Non-pigmented ciliary epithelial cell (primary cell): ENCODE measurements at places on chromosomes 11 and 22.
A peak's percentile ranks its signal among the peaks of the same experiment; 100 is the strongest.

DNA sequence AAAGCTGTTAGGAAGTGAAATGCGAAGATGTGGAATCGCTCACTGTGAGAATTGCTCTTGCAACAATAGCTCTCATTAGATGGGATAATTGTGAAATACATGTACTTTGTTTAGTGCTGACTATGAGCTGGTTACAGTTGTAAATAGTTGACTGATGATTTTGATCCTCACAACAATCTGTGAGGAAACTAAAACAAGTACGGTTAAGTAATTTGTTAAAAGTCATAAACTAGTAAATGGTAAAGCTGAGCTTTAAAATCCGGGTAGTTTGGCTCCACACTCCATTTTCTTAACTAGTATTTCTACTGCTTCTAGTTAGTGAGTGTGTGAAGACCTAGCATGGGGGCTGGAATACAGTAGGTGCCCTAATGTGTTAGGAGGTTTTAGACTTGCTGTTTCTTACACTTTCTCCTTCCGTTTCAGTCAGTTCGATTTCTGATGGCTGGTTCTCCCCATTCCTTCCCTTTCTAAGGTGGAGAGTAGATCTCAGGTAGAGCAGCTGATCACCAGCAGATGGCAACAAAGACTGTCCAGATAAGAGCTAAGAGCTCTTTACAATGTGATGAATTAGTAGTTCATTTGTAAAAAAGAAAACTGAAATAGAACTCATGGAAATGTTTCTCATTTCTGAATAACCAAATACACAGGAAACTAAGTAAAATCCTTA is 16.3 kb upstream of the CYP2R1 start:
- no peak for DNase-seq

DNA sequence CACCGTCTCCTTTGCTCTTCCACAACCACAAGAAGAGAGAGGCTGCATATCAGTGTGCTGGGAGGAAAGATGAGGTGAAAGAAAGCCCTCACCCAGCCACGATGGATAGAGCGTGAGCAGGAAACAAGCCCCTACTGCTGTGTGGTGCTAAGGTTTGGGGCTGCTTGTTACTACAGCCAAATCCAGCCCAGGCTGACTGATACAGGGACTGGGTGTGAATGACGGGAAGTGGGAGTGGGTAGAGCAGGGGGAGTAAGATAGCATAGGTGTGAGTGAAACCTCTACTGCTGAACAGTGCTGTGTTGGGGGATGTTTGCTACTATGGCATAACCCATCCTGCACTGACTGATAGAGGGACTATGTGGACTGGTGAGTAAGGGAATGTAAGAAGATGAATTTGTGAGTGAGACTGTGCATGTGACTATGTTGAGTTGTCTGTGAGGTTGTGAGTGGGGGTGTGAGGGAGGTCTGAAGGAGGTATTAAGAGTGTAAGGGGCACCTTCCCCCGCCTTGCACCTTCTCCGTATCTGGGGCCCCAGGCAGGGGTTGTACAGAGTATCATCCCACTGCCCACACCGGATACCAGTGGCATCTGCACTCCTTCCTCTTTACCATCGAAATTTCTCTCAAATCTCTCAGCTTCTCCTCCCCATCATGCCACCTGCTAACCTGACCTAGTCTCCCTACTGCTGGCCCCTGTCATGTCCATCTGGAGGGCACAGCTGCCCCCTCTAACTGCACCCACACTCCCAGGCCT is 91.5 kb downstream of the MN1 start:
- DNase-seq, result no peak

GRCh38 chr11:111302298-111302697 is 4.0 kb downstream of the POU2AF3 start:
- DNase-seq, result no peak

GRCh38 chr11:94211261-94211830 is 82.7 kb downstream of the PANX1 start:
- no peak for DNase-seq

DNA sequence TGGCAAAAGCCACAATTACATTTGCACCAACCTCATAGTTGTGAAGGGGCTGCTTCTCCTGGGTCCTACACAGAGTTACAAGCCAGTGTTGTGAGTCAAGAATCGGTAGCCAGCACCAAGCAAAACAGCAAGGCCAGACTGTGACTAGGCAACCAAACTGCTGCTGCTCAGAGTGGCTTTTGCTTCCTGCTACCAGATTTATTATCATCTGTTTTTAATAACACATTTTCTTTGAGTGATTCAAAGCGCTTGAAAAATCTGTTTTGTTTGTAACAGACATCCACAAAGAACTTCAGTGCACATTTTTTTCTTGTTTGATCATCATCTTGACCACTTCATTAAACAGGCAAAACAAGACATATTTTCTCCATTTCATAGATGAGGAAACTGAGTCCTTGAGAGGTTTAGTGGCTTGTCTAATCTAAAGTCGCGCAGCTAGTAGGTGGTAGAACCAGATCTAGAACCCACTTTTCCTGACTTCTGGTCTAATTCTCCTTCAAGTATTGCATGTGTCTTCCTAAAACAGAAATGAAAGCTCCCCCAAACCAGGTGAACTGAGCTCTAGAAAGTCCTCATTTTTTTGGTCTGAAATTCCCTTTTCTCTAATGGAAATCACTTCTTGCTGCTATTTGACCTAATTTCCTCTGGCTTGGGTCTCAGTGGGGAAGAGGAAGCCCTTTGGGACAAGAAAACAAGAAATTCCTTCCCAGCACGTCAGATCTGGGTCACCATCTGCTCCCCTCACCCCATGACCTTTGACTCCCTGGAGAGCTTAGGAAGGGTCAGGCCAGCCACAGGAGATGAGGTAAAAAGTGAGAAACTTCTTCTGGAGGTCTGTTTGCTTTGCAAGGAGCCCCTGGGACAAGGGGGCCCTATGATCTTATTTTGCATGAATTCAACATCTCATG is 39.9 kb downstream of the CWC15 start:
- DNase-seq, result peak; percentile 92

DNA sequence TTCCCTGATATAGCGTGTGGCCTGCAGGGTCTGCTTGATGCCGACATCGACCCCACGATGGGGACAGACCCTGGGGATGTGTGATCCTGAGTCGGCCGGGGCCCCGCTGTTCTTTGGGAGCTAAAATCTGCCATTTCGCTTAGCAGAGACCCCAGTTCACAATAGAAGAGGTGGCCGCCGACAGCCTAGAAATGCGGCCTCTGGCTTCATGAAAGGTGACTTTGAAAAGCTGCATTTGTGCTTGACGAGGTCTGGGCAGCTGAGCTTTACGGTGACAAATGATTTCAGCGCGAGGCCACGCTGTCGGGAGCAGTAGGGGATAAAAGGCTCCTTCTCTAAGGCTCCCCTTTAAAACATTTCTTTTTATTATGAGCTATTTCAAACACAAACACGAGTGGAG is 71.7 kb downstream of the RPS6KA4 start:
- no peak for DNase-seq

DNA sequence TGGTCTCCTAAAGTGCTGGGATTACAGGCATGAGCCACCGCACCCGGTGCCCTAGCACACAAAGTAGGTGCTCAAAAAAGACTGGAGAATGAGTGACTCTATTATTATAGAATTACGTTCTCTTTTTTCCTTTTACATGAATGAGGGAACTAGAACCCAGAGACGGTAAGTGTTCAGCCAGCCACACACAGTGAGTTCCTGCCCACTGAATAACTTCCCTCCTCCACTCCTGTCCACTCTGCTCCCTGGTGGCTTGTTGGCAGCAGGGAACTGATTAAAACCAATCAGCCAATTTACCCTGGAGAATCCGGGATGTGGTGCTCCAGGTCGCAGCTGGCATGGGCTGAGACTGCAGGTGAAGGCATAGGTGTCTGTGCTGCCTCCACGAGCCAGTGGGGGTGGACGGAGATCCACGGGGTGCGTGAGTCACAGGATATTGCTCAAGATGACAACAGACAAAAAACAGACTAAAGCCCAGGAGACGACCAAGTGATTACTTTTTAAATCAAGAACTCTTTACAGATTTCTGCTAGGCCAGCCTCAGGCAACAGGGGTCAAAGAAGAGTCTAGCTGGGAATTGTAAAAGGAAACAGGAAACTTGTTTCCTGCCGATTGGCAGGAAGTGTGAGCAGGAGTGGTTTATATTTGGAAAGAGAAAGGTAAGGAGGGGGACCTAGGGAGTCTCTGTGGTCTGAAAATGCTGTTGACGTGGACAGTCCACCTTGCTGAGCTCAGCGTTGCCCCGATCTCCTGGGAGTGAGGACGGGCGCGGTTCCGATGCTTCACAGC is 95.2 kb upstream of the TP53I11 start:
- no peak for DNase-seq

- DNase-seq, result no peak
Measured at GRCh38 chr11:114123692-114124330, 64.3 kb downstream of the ZBTB16 start.

GRCh38 chr11:16015741-16016467 is 340.4 kb downstream of the SOX6 start:
- DNase-seq, result no peak

- no peak for DNase-seq
Measured at GRCh38 chr11:61886643-61887042, 4.7 kb downstream of the FADS3 start.

DNA sequence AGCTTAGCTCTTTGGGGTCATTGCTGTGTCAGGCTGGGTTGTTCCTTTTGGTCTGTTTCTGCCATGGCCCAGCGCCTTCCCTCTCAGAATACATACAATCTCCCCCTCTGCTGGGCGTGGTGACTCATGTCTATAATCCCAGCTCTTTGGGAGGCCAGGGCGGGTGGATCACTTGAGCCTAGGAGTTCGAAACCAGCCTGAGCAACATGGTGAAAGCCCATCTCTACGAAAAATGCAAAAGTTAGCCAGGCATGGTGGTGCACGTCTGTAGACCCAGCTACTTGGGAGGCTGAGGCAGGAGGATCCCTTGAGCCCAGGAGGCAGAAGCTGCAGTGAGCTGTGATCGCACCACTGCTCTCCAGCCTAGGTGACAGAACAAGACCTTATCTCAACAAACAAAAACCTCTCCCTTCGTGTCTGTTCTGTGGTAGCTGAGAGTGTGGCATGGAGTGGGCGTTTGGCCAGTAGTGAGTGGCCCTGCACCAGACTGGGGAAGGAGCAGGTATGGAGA is 46.7 kb upstream of the RAB1B start:
- no peak for DNase-seq

DNA sequence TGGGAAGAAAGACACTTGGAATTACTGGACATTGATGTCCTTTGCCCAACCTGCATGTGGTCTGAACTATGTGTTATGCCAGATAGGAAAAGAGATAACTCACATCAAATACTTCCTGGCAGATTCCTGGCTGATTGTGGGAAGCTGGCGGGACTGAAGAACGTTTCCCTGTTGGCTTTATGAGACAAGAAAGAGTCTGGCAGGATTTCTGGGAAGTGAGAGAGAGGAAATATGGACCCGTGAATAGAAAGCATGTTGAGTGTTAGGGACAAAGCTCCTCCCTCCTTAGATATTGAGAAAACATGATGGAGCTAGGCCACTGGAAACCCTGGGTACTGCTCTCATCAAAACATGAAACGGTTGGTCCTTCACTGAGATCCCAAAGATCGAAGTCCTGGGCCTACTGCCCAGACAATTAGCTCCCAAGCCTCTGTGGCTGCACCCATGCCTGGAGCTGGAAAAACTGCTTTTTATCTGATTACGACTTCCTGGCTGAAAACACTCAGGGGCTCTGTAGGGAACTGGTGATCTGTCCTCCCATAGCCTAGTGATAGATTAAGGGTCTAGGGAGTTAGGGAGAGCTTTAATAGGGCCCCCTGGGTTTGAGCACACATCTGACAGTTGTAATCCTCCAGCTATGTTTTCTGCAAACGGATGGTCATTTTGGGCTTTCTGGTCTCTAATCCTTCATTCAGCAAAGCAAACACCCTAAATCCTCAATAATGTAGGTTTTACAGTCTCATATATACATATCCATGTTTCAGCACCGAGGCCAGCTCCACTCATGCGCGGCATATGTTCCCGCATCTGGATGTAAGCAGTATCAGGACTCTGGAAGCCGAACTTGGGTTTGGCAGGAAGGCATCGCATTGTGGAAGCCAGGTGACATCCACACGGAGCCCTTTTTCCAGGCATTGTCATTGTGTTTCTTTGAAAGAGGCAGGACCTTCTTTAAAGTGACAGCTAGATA is 6.1 kb upstream of the B3GAT1 start:
- no peak for DNase-seq

GRCh38 chr22:31876156-31876920 is 68.0 kb upstream of the YWHAH start:
- DNase-seq, result no peak

DNA sequence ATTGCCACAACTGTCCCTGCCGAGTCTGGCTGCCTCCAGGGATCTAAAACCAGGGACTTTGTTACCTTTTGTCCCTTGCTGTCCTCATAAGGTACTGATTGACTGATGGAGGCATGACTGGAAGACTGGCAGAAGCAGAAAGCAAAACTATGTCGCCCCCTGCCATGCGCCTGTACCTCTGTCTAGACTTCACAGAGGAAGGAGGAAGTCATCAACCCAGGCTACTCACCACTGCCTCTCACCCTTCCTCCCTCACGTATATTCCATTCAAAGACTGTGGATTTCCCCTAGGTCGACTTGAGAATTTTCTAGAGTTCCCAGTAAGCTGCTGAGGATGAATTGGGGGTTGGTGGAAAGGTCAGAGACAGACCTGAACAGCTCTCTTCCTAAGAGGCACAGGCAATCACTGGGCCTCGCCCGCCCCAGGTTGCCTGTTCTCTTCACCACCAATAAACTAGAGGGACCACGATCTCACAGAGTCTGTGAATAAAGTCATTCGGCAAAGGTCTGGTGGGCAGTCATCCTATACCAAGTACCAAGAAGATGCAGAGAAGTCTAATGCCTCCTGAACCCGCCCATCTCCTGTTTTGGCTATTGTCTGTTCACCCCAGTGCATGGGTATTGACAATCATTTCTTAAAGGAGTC is 27.5 kb upstream of the CHST1 start:
- no peak for DNase-seq

GRCh38 chr11:133941546-133941945 is 15.2 kb downstream of the IGSF9B start:
- DNase-seq, result no peak

DNA sequence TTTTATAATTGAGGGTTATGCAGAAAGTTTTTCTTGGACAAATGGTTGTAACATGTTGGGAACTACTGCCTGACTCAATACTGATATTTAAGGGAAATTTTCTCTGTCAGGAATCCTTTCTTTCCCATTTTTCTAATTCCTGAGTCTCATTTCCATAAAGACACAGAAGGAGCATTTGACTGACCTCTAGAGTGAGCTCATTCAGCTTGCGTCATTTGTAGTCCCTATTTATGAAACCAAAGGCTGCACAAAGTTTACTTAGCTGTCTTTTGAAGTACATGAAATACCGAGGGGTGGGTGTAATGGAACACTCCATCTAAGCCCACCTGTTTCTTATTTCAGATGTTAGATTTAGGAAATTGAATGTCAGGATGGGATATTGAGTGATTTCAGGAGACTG is 359.5 kb upstream of the C11orf87 start:
- DNase-seq, result no peak
